ENCODE measurements at places on chromosomes 2 and 18.

DNA sequence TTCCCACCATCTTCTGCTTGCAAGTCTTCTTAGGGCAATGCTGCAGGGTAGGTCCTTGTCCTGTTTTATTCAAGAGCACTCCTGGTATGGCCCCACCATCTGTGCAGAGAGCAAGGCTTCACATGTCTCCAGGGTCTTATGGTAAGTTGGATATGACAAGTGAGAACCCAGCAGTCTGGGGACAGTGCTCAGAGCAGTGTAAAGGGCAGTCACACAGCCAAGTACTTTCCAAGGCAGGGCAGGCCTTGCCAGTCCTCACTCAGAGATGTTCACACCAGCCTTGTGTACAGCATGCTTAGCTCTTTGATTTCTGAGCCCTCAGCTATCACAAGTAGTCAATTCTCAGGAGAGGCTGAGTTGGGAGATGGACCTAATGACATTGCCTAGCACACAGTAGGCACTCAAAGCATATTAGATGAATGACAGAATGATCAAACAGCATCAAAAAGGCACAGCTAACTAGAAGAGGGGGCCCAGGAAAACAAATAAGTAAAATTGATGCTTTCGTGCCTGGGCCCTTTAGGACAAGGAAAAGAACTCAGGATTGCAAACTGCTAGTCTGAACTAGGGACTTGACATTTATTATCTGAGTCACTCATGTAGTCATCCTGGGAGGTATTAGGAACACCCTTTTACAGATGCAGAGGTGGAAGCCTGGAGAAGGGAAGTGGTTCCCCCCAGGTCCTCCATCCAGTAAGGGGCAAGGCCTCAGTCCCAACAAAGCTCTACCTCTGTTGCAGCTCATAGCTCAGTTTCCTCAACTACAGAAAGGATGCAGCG, 86.7 kb upstream of the CTAGE1 start:
- DNase-seq = no peak

- no peak for DNase-seq
These were observed 169.4 kb downstream of the PLCL1 start for GRCh38 chr2:197973772-197974171.

GRCh38 chr2:53067056-53067455, 700.5 kb upstream of the CHAC2 start:
- no peak for DNase-seq

GRCh38 chr18:22223254-22223964, 54.0 kb downstream of the GATA6 start:
- DNase-seq = no peak

GRCh38 chr18:76354348-76354747, 140.7 kb downstream of the ZNF516 start:
- DNase-seq = no peak

GRCh38 chr2:138423745-138424144, 77.8 kb upstream of the SPOPL start:
- DNase-seq = no peak

DNA sequence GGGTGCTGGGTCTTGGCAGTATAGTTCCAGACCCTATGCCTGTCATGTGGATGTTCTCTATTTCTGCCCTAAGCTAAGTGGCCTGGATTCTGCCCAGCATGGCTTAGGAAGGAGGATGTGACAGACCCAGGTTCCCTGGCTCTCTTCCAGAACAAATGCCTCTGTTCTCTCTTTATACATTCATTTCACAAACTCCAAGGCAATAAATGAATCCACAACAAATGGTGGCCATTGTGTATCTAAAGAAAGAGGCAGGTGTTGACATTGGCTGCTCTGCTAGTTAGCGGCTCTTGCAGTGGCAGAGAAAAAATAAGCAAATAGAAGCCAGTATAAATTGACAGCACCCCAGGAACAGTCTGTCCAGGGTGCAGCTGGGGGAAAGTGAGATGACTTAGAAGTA, 298.6 kb downstream of the SUCLG1 start:
- DNase-seq = no peak

- no peak for DNase-seq
These were observed 6.1 kb downstream of the ARHGEF4 start for GRCh38 chr2:130842770-130843169.

GRCh38 chr18:59718464-59719157, 21.4 kb upstream of the CCBE1 start:
- no peak for DNase-seq

- DNase-seq = no peak
These were observed 259.8 kb upstream of the CCDC68 start for GRCh38 chr18:55219059-55219458.

- DNase-seq = no peak
These were observed 83.3 kb downstream of the ALPK2 start for GRCh38 chr18:58545338-58546296.

GRCh38 chr2:216083464-216084281, 2.0 kb downstream of the TMEM169 start:
- DNase-seq = no peak

DNA sequence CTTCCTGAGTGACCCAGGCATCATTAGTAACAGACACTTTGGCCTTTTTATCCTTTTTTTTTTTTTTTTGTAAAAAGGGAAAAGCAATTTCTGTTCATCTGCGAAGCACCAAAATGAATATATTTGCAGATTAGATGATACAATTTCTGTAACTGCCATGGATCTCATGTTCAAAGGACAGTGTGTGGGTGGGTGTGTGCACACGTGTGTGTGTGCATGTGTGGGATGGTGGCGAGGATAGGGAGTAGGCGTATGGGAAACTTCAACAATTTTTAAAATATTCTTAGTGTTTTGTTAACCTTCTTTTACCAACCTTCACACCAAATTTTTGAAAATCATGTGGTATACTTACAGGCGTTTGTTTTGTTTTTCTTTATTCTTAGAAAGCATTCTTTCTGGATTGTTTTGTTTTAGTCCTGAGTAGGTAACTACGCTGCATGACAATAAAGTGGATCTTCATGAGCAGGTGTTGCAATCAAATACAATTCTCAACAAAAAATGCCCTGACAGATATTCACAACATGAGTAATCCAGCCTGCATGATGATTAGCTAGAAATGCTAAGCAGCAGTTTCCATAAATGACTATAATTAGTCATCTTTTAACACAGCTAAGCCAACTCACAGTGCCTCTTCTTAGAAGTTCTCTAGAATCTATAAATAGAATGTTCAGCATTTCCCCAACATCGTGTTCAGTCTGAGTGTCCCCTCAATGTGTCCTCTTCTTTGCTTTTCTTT, 53.5 kb upstream of the RMDN2 start:
- no peak for DNase-seq

GRCh38 chr2:43223521-43224001, 2.8 kb downstream of the ZFP36L2 start:
- no peak for DNase-seq

- no peak for DNase-seq
These were observed 35.6 kb downstream of the PIGN start for GRCh38 chr18:62151068-62151771.

GRCh38 chr18:58928386-58928785, 63.7 kb downstream of the ZNF532 start:
- DNase-seq = no peak

GRCh38 chr2:196480653-196481323, 158.7 kb upstream of the CCDC150 start:
- no peak for DNase-seq

DNA sequence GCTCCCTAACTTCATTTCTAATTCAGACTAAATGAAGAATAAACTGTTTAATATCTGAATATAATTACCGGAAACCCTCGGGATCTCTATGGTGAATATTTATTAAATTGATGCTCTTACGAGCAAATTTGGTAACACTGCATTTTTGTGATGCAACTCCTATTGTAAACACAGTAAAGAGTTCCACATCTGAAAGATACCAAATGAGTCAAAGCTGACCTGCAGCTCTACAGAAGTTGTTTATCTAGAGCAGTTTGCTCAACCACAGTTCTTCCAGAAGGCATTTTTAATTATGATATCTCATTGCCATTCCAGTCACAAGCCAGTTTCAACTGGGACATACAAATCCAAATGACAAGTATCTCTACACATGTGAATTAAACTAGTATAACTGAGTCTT, 129.7 kb downstream of the PKP4 start:
- DNase-seq = no peak

DNA sequence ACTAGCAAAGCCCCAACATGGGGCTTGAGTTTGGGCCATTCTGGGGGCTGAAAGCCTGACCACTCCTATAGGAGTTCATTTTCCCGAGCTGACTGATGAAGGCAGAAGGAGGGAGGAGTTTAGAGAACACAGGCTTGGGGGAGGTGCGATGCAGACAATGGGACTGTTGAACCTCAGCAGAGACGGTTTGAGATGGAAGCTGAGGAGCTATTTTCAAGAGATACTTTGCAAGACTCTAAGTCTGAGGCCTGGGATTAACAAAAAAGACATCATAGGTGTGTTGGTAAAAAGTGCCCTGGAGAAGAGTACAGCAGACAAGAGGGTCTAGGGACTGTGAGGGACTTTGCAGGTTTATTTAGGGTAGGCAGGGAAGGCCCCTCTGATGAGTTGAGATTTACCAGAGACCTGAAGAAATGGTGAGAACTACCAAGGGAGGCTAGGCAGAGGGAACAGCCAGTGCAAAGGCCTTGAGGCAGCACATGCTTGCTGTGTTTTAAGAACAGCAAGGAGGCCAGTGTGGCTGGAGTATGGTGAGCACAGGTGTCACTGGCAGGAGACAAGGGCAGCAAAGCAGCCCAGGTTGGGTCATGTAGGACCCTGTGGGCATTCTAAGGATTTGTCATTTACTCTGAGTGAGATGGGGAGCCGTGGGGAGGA, 31.6 kb downstream of the PCBP1 start:
- no peak for DNase-seq

DNA sequence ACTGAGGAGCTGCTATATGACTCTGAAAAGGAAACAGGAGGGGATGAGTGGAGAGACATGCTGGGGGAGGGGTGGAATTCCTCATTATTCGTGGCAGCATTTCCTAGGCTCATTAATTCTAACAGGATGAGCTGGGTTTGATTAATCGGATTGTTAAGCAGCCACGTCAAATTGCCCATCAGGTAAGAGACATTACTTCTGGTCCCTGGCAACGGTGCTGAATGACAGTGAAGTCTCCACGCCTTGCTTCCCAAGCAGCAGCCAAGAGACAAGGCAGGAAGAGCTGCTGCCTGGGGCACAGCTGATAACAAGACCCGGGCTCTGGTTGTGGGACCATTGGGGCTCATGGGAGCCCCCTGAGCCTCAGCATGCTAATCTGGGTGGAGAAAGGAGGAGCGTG, 86.6 kb downstream of the MARCHF4 start:
- no peak for DNase-seq

GRCh38 chr2:86087936-86088850, 17.5 kb downstream of the POLR1A start:
- no peak for DNase-seq

GRCh38 chr2:204282081-204282480, 263.2 kb upstream of the PARD3B start:
- no peak for DNase-seq

DNA sequence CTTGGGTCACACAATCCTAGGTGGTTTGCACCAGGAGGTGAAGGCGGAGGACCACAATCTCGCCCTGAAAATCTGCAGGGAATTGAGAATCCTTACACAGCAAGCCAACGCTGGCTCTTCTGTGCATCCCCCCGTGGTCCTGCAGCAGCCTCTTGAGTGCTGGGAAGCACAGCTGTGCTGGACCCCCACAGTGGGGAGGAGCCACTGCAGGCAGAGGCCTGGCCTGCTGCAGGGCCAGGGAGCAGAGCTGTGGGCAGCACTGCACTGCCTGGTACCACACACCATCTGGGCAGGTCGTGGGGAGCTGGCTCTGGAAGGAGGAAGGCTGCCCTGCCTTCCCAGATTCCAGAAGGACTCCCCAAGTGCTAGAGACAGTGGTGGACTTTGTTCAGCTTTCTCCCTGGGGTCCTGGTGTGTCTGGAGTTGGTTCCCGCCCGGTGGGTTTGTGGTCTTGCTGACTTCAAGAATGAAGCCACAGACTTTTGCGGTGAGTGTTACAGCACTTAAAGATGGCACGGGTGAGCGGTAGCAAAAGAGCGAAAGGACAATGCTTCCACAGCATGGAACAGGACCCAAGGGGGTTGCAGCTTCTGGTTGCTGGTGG, 106.3 kb downstream of the FAM168B start:
- no peak for DNase-seq

- no peak for DNase-seq
These were observed 131.0 kb downstream of the SETBP1 start for GRCh38 chr18:44811572-44812125.

GRCh38 chr2:205685314-205686055, 3.2 kb downstream of the NRP2 start:
- no peak for DNase-seq

DNA sequence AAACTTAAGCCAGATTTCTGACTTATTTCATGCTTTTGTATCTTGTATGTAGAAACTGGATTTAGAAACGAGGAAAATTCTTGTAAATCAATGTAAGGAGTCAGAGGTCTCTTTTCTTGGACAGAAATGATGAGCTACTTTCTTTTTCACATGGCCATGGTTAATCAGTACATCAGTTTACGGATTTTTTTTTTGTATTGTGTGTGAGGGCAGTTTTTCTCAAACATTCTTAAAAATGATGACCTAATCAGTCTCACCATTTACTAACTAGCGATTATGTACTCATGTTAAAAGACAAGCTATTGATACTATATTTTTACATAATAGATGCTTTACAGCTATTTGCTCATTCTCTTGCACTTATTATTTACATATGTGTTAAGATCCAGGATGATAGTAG, 165.2 kb upstream of the DOCK10 start:
- no peak for DNase-seq

DNA sequence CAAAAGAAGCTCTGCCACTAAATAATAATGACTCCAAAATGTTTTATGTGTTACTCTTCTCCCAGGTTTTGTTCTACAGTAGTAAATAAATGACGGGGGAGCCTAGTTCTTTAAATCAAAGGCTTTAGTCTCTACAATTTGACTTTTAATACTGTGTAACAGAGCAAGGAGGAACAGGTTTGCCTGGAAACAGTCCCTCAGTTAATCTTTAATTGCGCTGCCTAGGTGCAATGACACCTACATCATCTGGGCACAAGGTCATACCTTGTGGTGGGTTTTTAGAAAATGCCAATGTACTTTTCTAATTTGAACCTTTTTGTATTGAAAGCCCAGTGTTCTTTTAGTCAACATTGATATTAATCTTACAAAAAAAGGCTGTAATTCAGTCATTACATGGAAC, 287.3 kb upstream of the SETBP1 start:
- DNase-seq = no peak

DNA sequence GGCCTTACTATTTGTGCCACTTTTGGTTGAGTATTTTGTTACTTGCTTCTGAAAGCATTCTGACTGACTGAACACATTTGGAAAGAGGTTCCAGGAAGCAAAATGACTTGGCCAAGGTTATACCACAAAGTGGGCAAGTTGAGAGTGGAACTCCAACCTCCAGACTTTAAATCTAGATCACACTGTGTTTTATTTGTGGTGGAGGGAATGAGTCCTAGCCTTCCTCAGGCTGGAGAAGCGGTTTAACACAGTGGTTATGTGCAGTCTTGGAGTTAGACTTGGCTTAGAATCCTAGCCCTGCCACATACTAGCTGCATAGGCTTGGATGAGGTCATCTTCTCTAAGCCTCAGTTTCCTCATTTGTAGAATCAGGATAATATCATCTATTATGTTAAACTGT, 33.4 kb downstream of the PLEKHM3 start:
- DNase-seq = no peak

GRCh38 chr2:58557176-58557575, 316.1 kb upstream of the FANCL start:
- no peak for DNase-seq

- no peak for DNase-seq
These were observed 11.8 kb downstream of the IGFBP2 start for GRCh38 chr2:216644842-216645635.

GRCh38 chr2:70905443-70906421, 30.0 kb upstream of the ATP6V1B1 start:
- no peak for DNase-seq

Data from activated naive CD8-positive, alpha-beta T cell treated with anti-CD3 and anti-CD28 coated beads, Interleukin-2, amount 50 U/mL, for 16 hours (primary cell).